SK-MEL-5 (cell line): ENCODE measurements at places on chromosomes 2 and 18.

GRCh38 chr2:127043367-127044164 lies 63.4 kb downstream of the BIN1 start:
- DNase-seq, result no peak

- DNase-seq, result no peak
Observed at GRCh38 chr18:2237706-2238105, 333.6 kb downstream of the METTL4 start.

- no peak for DNase-seq
Observed at GRCh38 chr2:209721497-209721896, 50.1 kb upstream of the UNC80 start.

- DNase-seq, result peak; percentile 6
Observed at GRCh38 chr18:44927127-44927849, 246.6 kb downstream of the SETBP1 start.

GRCh38 chr2:210376694-210377093 lies 61.7 kb upstream of the MYL1 start:
- no peak for DNase-seq
